HT1080 (cell line): ENCODE measurements at places on chromosomes 1 and 21.

GRCh38 chr1:33146003-33146402 is 35.8 kb downstream of the TRIM62 start:
- no peak for DNase-seq

- no peak for DNase-seq
These were observed 70.8 kb upstream of the KCND3 start for GRCh38 chr1:112060261-112060660.

DNA sequence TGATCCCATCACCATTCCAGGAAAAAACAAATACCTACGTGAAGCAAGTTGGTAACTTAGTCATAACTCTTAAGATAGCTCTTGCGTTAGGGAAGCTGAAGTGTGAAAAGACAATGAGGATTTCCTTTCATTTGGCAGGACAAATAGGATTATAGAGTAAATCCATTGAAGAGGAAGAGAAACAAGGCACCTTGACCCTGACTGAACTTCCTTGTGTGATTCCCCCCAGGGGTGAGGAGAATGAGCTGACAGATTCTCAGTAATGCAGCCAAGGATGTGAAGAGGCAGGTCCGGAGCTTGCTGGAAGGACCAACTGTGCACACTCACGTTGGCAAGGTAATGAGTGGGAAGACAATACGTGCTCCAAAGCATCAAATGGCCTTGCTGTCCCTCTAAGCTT is 55.0 kb upstream of the HMCN1 start:
- DNase-seq = no peak

DNA sequence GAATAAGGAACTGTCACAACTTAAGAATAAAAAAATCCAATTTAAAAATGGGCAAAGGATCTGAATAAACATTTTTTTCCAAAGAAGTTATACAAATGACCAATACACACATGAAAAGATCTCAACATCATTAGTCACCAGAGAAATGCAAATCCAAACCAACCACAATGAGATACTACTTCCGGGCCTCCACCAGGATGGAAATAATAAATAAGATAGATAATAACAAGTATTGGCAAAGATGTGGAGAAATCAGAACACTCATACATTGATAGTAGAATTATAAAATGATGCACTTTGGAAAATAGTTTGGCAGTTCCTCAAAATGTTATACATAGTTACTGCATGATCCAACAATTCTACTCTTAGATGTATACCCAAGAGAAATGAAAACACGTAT is 18.7 kb downstream of the ZSWIM5 start:
- DNase-seq = no peak

GRCh38 chr1:5970610-5971273 is 21.5 kb downstream of the NPHP4 start:
- no peak for DNase-seq

- DNase-seq = peak; percentile 36
These were observed 28.1 kb downstream of the RNF187 start for GRCh38 chr1:228515200-228515834.

- no peak for DNase-seq
These were observed 6.1 kb downstream of the OSBPL9 start for GRCh38 chr1:51623025-51623424.

DNA sequence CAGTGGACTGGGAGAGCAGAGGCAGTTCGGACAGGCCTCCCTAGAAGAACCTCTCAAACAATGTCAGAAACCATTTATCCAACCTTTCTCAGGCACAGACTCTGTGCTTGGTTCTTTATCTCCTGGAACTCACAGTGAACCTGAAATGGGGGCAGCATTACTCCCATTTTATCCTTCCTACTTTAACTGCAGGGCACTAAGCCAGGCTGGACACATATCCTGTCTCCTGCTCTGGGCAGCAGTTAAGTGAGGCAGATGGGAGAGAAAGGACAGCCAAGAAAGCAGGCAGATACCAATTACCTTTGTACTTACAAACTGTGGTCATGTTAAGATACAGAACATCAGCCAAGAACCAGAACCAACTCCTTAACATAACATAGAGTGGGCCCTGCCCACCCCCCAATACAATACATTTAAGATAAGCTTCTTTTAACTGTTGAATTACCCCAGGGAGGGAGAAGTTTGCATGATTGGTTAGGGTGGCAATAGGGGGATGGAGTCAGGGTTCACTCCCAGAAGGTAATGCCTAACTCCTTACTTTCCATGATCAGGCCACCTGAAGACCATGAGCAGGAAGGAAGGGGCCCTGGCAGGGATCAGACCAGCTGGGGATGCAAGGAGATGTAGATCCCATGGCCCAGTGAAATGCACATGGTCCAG is 10.9 kb downstream of the KDF1 start:
- DNase-seq = peak; percentile 20

DNA sequence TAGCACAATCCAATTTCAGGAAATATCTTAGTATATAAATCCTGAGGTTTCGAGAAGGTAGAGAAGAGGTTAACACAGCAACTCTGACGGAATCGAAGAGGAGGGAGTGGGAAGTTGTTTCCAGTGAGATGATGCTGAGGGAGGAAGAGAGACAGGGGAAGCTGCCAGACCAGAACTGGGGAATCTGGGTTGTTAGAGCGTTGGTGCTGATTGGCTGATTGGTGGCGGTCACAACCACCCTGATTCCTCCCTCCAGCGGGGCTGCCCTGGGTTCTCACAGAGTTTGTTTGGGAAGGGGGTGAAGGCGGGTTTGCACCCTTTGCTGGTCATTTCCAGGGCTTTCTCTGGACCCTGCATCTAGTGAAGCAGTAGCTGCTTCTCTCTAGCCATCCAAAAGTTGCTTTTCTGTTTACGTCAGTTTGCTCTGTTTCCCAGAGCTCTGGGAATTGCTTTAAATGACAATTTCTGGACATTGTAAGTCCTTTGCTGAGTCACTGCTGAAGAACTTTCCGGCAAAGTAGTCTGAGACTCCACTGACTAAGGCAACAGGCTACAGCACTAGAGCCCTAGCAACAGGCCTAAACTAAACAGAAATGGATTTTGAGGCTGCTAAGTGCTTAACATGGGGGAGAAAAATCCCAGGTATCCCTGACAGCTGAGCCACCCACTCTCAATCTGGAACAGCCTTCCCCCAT is 90.1 kb downstream of the TENT5C start:
- DNase-seq = peak; percentile 72

DNA sequence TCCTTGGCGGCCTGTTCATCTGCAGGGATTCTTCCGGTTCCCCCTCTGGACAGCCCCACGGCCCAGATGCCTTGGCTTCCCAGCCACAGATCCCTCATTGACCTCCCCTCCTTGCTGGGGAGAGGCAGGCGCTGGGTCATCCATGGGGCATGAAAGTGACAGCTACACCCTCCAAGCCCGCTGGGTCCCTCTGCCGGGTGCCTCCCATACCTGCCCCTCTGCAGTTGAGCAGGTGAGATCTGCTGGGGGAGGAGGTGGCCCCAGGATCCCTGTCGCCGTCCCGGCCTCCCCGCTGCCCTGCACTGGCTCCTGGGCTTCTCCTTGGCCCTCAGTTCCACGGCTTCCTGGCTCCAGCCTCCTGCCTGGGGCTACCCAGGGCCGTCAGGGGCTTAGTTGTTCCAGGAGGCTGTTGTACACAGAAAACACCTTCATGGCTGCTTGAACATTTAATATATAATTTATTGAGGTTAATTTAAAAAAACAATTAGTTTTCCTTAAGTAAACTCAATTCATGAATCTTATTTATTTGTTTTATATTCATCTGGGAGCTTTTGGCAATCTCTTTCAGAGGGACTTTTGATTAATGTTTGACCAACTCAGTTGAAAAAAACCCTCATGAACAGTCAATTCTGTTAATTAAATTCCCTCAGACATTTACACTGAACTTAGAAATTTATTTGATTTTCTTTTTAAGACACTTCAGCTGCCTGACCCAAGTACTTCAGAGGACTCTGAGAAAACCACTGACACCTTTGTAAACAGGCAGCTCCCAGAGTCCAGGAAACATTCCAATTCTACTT is 67.6 kb upstream of the ABCG1 start:
- no peak for DNase-seq

DNA sequence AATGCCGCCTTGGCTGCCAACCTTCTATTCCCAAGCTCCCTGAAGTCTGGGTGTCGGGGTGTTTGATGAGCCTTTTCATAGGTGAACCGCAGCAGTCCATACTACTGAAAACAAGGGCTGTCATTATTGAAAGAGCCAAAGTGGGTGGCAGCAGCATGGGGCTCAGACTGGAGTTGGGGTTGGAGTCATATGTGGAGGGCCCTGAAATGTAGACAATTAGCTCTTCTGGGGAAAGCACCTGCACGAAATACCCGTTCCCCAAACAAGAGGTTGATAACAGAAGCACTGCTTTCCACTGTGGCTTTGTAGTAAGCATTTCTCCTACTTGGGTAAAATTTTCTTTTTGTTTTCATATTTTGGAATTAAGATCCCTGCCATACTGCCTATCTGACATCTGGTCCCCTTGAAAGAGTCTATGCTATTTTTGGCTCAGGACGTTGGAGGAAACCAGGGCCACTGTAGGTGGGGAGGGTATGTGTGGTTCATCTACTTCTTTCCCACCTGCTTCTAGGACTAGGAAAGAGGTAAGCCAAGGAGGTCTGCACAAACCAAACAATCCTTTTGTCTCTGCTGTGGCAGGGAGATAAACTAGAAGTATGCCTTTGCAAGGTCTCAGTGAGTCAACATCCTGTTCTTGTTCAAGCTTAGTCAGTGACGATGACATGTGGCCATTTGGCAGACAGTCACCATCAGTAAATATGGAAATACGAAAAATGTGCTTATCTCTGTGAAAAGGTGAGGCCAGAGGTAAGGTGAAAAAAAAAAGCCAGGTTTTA is 197.0 kb upstream of the UBE2U start:
- DNase-seq = peak; percentile 86

GRCh38 chr1:200786788-200787187 is 48.1 kb downstream of the CAMSAP2 start:
- DNase-seq = no peak

DNA sequence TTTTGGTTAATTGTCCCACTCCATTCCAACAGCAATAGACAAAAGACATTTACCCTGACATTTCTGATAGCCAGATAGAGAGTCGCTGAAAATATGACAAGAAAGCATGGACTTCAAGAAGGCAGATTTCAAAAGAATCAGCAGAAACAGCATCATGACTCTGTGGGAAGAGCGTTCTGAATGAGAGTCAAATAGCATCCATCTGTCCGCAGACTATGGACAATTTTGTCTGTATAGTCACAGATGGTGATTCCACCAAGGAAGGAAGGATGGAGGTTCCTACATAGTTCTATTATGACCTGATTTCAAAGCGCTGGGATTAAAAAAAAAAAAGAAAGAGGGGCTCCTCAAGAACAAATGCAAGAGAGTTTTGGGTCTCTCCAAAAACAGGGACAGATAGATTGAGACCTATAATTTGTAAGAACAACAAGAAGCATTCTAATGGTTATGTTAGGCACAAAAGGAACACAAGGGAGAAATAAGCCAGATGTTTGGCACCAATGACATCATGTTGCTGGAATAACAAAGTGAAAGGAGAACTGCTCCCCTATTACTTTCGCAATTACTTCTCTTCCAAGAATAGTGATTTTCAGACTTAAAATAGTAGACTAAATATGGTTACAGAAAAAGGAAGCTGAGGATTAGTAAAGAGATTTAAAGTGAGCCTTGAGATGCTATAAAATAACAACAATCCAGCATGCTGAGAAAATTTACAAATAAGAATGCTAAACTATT is 28.5 kb downstream of the NIBAN1 start:
- no peak for DNase-seq

- DNase-seq = no peak
These were observed 433.1 kb upstream of the KAZN start for GRCh38 chr1:14165371-14165801.

- no peak for DNase-seq
These were observed 423.4 kb downstream of the ZP4 start for GRCh38 chr1:237467320-237467719.

DNA sequence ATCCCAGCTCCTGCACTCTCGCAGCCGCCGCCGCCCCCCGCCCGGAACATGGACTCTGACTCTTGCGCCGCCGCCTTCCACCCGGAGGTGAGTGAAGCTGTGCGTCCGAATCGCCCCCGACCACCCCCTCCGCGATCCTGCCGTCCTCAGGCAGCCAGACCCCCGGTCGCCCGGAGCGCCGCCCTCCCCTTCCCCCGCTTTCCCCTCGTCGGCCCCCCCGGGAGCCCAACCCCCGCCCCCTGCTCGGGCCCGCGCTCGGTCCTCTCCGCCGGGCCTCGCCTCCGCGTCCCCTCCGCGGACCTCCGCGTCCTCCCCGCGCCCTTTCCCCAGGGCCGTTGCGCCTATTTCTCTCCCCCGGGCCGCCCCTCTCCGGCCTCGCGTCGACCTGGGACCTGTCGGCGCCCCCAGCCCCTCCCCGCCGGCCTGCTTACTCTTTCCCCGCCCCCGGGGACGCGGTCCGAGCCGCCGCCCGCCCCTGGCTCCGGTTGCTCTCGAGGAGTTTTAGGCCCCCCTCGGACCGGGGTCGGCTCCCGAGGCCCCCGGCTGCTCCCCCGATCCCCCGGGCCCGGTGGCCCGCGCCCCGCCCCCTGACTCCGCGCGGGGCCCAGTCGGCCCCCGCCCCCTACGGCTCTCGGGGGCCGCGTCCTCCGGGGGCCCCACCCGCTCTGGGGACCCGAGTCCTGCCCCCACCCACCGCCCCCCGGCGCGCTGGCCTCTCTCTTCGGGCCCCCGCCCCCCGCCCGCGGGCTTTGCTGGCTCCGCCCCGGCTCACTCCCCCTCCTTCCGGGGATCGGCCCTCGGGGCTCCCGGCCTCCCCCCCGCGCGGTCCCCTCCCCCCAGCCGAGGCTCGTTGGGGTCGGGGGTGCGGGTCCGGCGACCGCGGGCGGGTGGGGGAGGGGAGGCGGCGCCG is 743 bp downstream of the PHF13 start:
- no peak for DNase-seq

DNA sequence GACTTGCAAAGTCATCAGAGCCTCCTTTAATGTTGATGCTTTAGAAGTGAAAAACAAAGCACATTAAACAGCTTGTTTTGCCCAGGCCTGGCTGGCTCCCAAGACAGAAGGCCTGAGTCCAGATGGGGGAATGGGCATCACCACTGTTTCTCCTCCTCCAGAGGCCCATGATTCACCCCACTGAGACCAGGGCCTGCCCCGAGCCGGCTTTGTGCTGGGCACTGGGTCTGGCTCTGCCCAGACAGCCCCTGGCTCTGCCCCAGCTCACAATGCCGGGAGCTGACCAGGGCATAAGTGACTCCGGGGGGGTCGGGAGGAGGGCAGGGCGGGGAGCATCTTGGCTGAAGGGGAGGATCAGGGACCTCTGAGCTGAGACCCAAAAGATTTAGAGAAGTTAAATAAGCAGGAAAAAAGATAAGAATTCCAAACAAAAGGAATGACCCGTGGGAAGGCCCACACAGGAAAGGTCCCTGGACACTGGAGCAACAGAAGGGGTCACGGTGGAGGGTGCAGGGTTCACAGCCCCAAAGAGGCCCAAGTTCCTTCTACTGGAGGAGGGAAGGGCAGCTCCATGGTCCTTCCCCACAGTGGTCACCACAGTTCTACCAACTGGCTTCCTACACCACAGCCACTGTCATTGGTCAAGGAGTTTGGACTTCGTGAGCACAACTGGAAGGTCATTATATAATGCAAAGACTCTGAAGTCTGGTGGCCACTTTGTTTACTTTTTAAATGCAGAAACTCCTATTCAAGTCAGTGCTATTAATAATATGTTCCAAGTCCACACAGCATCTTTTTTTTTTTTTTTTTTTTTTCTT is 5.5 kb downstream of the C2CD2 start:
- DNase-seq = no peak
